ENCODE measurements at places on chromosomes 12 and 14.

- no peak for DNase-seq
Observed at GRCh38 chr14:52349731-52350130, 35.6 kb downstream of the PTGER2 start.

- no peak for DNase-seq
Observed at GRCh38 chr14:102592763-102593060, 263 bp downstream of the RCOR1 start.

- DNase-seq = no peak
Observed at GRCh38 chr12:110857528-110857927, 10.7 kb downstream of the CCDC63 start.

DNA sequence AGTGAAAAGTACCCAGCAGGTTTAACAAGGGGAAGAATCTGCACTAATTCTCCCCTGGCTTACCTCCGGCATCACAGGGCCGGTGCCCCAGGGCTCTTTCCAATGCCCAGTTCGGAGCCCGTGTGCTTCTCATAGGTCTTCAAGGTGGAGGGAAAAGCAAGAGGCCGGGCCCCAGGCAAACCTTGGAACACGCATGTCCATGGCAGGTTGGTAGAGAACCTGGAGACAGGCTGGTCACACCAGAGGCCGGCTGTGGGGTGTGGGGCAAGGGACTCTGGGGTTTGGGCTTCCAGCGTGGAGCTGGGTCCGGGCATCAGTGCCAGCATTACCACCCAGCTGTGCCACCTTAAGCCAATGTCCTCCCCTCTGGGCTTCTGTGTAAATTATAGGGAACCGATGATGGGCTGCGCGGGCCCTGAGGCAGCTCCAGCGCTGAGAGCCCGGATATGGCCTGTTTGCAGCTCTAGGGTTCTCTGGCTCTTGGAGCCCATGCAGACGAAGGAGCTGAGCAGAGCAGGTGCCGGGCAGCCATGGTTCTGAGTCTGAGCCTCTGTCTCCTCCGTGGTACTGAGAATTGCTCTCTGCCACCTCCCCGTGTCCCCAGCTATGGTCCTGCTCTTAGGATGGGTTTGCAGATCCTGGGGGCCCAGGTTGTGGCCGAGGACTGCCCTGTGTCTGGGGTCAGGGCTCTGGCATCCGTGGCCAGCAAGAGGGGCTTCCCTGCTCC lies 197.0 kb upstream of the C14orf180 start:
- DNase-seq = no peak

GRCh38 chr12:55336002-55336401 lies 5.5 kb downstream of the OR6C3 start:
- no peak for DNase-seq

DNA sequence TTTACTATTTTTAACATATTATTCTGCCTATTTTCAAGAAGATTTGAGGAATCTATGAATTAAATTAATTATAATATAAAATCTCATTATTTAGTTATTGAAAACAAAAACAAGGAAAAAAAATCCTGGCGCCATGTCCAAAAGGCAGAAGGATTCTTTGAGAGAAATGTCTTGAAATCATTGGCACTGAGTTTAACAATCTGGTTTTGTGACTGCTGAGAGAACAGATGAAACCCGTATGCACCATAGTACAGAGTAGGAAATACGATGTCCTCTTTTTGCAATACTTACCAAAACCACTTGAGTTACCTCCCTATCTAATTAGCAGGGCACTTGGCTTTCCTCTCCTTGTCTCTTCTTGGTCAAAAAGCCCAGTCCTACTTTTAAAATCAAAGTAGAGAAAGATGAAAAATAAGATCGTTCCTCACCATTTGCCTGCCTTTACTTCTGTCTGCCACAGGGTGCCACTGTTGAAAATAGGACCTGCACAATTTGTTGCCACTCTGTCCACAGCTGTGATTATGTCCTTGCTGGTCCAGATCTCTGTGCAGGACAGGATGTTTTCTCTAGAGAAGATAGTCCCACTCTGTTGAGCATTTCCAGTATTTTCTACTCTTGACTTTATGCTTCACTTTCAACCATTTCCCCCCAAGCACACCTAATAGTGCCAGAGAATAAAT lies 179.7 kb downstream of the PDZRN4 start:
- no peak for DNase-seq

- DNase-seq = no peak
Observed at GRCh38 chr12:3129301-3130056, 52.3 kb downstream of the TSPAN9 start.

GRCh38 chr14:24741871-24742270 lies 107.9 kb upstream of the GZMB start:
- DNase-seq = no peak

- DNase-seq = no peak
Observed at GRCh38 chr12:110794623-110795280, 52.0 kb upstream of the CCDC63 start.

DNA sequence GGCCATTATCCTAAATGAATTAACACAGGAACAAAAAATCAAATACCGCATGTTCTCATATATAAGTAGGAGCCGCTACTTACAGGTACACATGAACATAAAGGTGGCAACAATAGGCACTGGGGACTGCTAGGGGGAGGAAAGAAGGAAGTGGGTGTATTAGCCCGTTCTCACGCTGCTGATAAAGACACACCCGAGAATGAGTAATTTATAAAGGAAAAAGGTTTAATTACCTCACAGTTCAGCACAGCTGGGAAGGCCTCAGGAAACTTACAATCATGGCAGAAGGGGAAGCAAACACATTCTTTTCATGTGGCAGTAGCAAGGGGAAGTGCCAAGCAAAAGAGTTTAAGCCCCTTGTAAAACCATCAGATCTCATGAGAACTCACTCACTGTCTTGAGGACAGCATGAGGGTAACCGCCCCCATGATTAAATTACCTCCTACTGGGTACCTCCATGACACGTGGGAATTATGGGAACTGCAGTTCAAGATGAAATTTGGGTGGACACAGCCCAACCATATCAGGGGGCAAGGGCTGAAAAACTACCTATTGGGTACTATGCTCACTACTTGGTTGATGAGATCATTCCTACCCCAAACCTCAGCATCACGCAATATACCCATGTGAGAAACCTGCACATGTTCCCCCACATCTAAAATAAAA lies 16.4 kb upstream of the MIA2 start:
- no peak for DNase-seq

- no peak for DNase-seq
Observed at GRCh38 chr14:104090071-104090748, 4.7 kb downstream of the ASPG start.

DNA sequence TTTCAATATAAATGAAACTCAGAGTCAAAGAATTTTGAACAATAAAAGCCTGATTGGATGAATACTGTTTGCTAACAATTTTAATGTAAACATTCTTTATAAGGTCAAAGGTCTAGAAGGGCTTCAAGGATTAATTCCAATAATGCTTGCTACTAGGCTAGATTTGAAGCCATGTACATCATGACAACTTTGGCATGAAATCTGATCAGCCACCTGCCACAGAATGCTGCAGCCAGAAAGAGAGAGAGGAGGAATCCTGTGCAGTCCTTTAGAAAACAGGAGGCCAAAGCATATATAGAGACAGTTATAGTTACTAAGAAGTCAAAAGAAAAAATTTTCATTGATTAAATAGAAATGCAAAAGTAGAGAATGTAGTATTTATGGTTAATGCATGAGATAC lies 47.1 kb downstream of the ABCD2 start:
- DNase-seq = no peak

DNA sequence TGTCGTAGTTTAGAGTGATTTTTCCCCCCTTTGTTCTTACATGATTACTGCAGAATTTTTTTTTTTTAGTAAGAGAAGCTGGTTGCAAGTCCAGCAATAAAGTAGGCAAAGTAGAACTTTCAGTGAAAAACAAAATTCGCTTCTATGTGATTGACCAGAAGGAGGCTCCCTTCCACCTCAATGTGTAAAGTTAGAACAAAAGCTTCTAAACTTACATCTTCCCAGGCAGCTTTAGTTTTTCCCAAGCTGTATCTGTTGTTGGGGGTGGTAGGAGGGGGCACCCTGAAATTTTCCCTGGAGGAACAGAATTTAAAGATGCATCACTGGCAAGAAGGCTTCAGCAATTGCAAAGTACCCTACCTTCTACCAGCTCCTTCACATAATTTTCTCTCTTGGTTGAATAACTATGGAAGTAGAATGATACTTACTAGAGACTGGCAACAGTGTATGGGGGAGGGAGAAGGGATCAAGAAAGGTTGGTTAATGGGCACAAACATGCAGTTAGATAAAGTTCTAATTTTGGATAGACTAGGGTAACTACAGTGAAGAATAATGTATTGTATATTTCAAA lies 87.3 kb upstream of the E2F7 start:
- DNase-seq = no peak

DNA sequence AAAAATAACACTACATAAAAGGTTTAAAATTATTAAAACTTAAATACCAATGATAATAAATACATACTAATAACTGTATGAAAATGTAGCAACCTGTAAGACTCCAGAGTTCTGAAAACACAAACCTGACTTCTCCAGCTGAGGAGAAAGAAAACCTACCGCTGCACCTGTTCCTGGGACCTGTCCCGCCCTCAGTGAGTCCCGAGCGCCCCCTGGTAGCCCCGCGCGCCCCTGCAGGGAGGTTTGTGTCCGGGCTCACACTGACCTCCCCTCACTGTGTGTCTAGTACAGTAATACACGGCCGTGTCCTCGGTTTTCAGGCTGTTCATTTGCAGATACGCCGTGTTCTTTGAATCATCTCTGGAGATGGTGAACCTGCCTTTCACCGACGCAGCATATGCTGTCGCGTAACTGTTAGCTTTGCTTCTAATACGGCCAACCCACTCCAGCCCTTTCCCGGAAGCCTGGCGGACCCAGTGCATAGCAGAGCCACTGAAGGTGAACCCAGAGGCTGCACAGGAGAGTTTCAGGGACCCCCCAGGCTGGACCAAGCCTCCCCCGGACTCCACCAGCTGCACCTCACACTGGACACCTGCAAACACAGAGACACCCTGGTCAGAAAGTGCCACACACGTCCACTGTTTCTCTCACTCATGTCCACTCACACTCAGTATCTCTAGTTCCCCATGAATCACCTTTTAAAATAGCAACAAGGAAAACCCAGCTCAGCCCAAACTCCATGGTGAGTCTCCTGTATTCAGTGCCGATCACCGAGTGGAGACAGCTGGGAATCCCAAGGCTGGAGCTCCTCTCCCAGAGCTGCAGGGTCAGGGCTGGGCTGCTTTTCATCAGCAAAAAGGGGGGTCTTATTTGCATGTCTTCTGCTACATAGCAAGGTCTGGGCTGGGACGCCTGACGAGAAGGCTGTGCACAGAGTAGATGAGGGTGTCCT lies 1276.3 kb downstream of the TMEM121 start:
- DNase-seq = no peak

DNA sequence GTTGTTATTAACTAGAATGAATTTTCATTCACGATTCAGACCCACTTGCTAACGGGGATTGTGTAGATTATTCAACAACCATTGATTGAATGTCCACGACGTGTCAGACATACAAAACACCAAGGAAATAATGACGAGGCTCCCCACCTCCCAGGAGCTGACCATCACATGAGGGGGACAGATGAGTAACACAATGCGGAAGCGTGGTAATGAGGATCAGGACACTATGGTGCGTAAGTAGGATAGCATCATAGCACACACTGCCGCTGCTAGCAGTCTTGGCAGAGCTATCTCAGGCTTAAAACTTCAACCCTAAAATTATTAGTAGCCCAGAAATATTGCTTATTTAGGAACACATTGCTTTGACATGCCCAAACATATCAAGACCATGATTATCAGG lies 265.8 kb downstream of the EGLN3 start:
- DNase-seq = no peak

- DNase-seq = no peak
Observed at GRCh38 chr12:70080566-70080965, 162.7 kb upstream of the CNOT2 start.

DNA sequence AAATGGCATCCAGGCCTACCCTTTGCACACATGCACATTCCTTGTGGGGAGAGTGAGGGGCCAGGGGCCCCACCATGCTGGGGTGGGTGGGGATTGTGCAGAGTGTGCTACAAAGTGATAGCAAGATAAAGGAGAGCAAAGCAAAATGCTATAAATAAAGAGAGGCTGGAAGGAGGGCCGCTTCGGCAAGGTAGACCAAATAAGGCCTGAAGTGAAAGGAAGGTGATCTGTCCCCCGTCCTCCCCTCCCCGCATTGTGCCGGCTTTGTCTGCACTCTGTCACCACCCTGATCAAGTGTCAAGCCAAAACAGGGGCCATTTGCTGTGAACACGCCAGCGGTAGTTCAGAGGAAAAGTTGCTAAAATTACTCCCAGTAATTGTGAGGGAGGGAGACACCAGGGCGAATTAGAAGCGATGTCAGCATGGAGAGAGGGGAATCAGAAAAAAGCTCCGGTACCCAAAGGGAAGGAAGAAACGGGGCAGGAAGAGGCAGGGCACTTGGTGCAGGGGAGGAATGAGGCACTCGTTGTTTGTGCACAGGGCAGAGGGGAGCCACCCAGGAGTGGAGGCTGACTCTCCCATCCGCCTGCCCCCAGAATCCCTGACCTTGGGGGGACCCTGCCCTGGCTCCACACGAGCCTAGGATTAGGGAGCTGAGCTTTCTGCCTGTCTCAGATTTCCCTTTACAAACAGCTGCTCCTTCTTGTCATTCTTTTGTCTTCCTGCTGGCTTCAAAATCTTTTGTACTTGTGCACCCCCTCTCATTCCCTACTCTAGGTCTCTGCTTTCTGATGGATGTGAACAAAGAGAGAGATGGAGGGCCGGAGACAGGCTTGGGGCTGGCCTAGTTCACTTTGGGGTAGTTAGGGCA lies 2.9 kb upstream of the MYH7 start:
- no peak for DNase-seq

- DNase-seq = no peak
Observed at GRCh38 chr14:24979725-24980239, 70.2 kb downstream of the STXBP6 start.

GRCh38 chr14:63875311-63875710 lies 22.5 kb downstream of the SYNE2 start:
- DNase-seq = no peak

DNA sequence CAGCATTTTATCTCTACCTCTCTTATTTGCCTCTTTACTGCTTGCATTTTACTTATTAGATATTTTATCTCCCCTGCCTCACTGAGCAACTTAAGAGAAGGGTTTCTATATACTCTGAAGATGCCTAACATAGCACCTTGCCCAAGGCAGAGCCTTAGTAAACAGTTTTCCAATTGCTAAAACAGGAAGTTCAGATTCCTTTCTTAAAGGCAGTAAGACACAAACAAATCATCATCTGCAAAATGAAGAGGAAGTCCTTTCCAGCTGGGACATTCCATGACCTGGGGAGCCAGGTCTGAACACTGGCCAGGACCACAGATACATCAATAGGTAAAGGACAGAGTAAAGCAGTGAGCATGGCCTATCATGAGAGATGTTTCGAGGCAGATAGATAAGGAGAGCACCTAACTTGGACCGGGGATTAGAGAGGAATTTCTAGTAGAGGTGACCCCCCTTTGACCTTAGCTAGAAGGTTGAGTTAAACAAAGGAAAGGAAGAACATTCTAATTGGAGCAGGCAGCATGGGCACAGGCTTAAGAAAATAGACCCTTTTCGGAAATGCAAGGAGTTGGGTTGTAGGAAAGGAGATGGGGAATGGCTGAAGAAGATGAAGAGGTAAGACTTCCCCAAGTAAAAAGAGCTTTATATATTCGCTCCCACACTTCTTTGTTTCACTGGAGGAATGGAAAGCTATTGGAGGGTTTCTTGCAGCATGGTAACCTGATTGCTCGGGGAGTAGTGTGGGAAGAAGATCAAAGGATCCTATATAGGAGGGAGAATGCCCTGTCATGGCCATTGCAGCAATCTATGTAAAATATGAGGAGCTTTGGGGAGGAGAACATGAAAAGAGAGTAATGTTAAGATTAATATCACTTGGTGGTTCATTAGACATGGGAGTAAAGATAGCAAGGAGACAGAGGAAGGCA lies 94.8 kb downstream of the PHLDA1 start:
- no peak for DNase-seq

GRCh38 chr12:94783862-94784261 lies 133.5 kb upstream of the TMCC3 start:
- DNase-seq = no peak

Measured in stimulated activated CD4-positive, alpha-beta T cell treated with anti-CD3 and anti-CD28 coated beads, Interleukin-2, amount 100 ng/mL, for 24 hours (primary cell).